ENCODE measurements at places on chromosomes 6 and 20. TPM values are rescaled to one million over a fixed set of nuclear protein-coding genes. Genes with fewer than 3 reads are reported as not detected.

GRCh38 chr6:39665861-39666260, 59.3 kb downstream of the KIF6 start:
- H3K4me1 ChIP-seq: no peaks in the 10 kb centered on the region
- DNase-seq: no peak
- no peak overlapping the region for H3K4me3 ChIP-seq
- no peaks in the 10 kb centered on the region for H3K27me3 ChIP-seq
- no peaks in the 10 kb centered on the region for H3K36me3 ChIP-seq

- DNase-seq: no peak
- no peaks in the 10 kb centered on the region for H3K27me3 ChIP-seq
- no peaks in the 10 kb centered on the region for H3K36me3 ChIP-seq
- H3K4me3 ChIP-seq: no peak overlapping the region
Measured at GRCh38 chr6:81997090-81997926, 244.8 kb upstream of the TENT5A start.

DNA sequence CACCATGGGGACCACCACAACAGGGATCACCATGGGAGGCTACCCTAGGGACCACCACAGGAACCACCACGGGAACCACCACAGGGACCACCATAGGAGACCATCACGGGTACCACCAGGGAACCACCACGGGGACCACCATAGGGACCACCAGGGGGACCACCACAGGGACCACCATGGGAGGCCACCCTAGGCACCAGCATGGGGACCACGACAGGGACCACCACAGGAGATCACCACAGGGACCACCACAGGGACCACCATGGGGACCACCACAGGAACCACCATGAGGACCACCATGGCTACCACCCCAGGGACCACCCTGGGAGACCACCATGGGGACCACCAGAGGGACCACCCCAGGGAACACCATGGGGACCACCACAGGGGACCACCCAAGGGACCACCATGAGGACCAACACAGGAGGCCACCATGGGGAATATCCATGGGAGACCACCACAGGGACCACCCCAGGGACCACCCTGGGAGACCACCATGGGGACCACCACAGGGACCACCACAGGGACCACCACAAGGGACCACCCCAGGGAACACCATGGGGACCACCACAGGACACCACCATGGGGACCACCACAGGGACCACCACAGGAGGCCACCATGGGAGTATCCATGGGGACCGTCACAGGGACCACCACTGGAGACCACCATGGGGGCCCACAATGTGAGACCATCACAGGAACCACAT, 67.6 kb upstream of the MPC1 start:
- peaks cover 17% of the 10 kb centered on the region for H3K36me3 ChIP-seq
- H3K4me3 ChIP-seq: no peak overlapping the region
- no peak overlapping the region for H3K27ac ChIP-seq

- H3K27ac ChIP-seq: peak overlapping the region; percentile 14
- no peak for DNase-seq
- no peaks in the 10 kb centered on the region for H3K36me3 ChIP-seq
- no peak overlapping the region for H3K4me3 ChIP-seq
- H3K4me1 ChIP-seq: no peaks in the 10 kb centered on the region
- no peaks in the 10 kb centered on the region for H3K27me3 ChIP-seq
Measured at GRCh38 chr6:63589952-63590411, 17.7 kb downstream of the LOC128125822 start.

PLCB4 gene
- 15.3 TPM for total RNA-seq

HAO1 gene
- not detected for total RNA-seq
